ENCODE measurements at places on chromosomes 16 and 17.
A peak's percentile ranks its signal among the peaks of the same experiment; 100 is the strongest.

DNA sequence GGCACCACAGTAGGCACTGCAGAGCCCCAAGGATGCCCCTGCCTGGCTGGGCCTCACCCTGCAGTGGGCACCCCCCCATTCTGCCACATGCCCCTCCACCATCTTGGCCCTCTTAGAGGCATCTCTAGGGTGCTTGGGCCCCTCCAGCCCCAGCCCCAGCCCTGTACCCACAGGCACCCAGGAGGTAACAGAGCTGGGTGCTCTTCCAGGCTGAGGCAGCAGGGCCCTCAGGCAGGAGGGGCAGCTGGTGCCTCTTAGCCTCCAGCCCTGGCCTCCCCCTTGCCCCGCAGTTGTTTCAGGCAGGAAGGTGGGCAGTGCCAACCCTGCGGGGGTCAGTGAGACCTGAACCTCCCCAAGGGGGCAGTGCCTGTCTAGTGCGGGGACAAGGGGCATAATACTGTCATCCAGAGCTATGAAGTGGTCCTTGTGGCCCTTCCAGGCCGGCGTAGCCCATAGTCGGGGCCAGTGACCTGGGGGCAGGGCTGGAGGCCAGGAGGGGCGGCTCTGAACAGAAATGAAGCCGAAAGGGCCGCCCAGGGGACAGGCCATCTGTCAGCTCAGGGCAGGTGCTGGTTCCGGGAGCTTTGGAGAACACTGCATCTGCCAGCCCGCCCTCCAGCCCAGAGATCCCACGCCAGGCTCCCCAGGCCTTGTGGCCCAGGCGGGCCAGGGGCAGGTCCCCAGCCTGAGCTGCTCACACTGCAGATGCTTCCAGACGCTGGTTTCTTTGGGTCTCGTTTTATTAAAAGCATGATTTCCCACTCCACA lies 4.9 kb upstream of the AATK start:
- DNase-seq, result peak; percentile 93

DNA sequence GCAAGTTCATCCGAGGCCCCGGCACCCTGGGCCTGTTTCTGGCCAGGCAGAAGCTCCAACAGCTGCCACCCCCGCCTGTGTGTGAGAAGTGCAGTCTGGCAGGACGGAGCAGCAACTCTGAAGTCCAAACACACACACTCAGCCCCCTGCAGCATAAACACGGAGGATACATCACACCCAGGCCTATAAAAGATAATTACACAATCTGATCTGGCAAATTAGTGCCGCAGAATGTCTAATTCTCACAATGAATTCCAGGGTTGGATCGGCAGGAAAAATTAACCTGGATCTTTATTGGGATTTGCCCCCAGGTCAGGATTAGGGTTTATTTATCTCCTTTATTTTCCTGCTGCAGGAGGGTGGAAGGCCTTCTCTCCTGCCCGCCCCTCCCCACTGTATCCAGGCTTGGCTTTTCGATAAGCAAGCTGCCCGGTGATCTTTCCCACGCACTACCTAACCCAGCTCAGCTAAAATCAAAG lies 311.4 kb downstream of the SOX9 start:
- DNase-seq, result peak; percentile 86

DNA sequence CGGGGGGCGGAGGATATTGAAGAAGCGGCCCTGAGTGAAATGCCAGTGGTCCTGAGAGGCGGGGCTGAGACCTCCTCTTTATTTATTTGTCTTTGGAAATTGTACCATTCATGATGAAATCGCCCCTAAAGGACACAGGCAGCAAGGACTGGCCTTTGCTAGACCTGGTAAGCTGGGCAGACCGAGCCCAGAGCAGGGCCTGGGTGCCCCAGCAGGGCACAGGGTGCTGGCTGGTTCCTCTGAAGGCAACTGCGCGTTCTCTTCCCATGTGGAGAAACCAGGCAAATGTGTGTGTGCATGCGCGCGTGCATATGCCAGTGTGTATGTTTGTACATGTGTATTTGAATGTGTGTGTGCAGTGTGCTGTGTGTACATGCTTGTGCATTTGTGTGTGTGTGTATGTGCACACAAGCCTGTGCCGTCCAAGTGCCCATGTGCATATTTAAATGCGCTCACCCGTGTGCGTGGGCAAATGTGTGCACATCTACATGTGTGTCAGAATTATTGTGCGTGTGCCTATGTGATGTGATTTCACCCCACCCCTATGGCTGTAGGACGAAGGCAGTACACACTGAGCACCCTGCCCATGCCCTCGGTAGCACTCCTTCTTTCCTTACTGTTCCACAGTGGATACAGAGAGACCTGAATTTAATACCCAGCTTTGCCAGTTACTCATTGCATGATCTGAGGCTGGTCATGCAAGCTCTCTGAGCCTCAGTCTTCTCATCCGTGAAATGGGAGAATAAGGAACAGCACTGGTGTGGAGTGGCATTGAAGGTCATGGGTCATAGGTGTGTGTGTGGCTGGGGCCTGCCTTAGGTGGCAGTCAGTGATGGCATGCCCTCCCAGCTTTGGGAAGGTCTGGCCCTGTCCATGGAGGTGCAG lies 105.2 kb downstream of the CMIP start:
- DNase-seq, result no peak

DNA sequence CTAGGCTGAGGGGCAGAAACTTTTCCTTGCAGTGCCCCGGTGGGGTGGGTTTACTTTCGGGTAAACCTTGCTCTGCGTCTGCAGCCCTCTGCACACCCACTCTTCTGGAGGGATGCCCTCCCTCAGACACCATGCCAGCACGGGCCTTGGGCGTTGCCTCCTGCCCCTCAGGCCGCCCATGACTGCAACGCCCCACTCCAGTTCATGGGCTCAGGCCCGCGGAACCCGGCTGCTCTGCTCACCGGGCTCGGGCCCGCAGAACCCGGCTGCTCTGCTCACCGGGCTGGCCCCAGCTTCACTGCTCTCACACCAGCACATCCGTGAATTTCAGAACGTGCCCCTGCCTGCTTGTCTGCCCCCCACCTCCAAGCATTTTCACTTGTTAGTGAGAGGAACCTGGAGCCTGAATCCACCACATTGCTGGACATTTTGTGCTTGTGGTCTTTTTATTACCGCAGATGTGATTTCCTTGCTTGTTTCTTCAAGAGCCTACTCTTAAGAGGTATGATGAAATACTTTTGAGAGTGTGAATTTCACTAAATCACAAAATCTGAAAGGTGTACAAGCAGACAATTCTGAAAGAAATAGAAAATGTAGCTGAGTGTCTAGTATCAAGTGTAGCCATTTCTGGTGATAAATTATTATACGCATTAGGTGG lies 130.9 kb downstream of the RPTOR start:
- no peak for DNase-seq

DNA sequence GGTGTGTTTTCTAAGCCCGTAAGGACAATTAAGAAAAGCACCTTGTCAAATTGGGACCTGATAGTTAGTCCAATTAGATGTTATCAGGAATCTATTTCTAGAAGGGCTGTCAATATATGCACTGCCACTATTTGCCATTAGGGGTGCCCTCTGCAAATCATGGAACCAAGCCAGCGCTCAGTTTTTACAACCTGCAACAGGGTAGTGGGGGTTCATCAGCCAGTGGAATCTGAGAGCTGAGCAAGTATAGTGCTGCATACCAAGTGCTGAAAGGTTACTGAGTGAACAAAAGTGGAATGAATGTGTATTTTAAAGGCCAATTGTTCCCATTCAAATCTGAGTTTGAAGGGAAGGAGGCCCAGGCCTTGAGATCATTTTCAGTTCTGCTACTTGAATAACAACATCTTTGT lies 10.4 kb downstream of the PRR11 start:
- peak; percentile 50 for DNase-seq

- DNase-seq, result peak; percentile 65
Observed at GRCh38 chr17:74566132-74566753, 1.1 kb downstream of the CD300H start.

DNA sequence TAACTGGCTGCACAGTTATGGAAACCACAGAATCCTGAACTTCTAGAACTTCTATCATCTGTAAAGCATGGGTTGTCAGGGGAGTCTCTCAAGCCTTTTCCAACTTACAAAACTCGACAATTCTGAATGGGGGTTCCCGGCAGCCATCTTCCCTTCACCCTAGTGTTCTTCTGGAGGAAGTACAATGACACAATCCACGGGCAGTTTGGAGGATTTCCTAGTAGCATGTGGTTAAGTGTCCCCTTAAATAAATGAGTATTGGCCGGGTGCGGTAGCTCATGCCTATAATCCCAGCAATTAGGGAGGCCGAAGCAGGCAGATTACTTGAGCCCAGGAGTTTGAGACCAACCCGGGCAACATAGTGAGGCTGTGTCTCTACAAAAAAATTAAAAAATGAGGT lies 2.1 kb downstream of the SLC16A6 start:
- peak; percentile 31 for DNase-seq

DNA sequence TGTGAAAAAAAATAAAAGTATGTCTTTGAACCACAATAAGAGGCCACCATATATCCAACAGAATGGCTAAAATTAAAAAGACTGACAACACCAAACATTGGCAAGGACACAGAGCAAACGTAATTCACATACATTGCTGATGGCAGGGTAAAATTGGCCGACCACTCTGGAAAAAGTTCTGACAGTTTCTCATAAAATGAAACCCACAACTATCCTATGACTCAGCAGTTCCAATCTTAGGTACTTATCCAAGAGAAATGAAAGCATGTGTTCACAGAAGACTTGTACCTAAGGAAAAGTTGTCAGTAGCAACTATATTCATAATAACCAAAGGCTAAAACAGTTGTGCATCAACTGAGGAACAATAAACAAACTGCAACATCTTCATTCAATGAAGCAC lies 357.3 kb upstream of the XYLT1 start:
- no peak for DNase-seq

- peak; percentile 52 for DNase-seq
Observed at GRCh38 chr17:82212331-82213250, at the start of gene CCDC57. Gene CCDC57 (minus strand): TSS chr17:82212842. CDS start chr17:82201944, 10,898 bp downstream.

GRCh38 chr16:9136596-9136995 lies 45.2 kb downstream of the HAPSTR1 start:
- no peak for DNase-seq

GRCh38 chr16:52022177-52022576 lies 524.8 kb downstream of the TOX3 start:
- no peak for DNase-seq

GRCh38 chr16:71526111-71526631 lies at the start of gene CHST4:
Gene CHST4 (plus strand): TSS chr16:71526426. CDS start chr16:71536678, 10,252 bp downstream.
- peak; percentile 81 for DNase-seq

DNA sequence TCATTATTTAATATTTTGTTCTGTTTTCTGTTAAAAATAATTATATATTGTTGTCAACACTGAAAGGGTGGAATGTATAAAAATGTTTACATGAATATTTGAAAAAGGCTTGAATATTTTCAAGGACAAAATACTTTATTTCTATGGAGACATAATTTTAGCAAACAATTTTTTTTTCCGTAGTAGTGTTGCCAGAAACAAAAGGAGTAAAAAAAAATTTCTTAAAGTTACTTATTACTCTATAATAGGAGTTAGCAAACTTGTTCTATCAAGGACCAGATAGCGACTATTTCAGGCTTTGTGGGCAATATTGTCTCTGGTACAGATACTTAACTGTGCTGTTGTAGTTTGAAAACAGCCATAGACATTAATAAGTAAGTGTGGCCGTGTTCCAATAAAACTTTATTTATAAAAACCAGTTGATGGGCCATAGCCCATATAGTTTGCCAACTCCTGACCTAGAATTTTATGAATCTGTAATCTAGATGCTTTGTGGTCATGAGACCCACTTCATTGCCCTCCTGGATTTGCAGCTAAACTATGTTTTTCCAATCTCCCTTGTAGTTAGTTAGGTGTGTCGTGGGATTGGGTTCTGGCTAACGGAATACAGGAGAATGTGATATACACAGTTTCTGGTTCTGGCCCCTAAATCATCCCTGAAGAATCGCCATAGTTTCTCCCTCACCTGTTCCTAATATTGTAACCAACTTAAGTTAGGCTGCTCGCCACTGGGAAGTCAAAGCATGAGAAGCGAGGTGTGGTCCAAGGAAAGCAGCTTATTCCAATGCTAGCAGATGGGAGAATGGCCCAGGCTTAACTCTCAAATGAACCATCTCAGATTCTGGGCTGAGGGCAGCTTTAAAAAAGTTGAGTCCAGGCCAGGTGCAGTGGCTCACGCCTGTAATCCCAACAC lies 153.6 kb downstream of the ABCA8 start:
- no peak for DNase-seq

DNA sequence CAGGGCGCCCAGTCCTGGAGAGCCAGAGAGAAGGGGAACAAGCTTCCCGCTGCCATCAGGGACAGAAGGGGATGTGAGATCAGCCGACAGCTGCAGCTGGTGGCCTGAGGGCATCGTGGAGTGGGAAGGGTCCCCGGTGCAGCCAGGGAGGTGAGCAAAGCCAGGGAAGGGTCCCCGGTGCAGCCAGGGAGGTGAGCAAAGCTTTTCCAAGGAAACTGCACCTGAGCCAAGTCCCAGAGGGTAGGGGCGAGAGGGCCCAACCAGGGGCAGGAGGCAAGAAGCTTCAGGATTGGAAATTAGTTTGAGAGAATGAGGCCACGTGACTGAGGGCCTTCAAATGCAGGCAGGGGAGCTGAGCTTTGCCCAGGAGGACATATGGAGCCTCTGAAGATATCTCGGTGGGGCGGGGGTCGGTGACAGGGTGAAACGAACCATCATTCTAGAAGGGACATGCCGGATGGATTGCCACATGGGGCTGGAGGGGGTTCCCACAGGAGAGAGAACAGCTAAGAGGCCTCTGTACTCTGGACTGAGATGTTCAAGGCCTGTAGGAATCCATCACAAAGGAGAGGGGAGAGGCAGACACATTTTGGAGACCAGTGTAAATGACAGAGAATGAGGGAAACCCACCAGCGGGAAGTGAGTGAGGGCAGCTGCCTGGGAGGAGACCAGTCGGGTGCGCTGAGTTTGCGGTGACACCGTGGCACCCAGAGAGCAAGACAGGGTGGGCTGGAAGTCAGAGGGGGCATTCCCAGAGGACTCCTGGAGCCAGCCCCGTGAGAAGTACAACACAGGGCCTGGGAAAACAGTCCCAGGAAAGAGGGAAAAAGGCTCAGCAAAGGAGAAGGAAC lies 31.4 kb upstream of the RPH3AL start:
- no peak for DNase-seq

- DNase-seq, result no peak
Observed at GRCh38 chr17:78355045-78355641, 4.7 kb downstream of the SOCS3 start.

- no peak for DNase-seq
Observed at GRCh38 chr17:15247891-15248529, 17.1 kb downstream of the PMP22 start.
